Suppressor macrophage treated with lipopolysaccharide for 1 hour (primary cell): ENCODE measurements at places on chromosomes 1 and 21.

DNA sequence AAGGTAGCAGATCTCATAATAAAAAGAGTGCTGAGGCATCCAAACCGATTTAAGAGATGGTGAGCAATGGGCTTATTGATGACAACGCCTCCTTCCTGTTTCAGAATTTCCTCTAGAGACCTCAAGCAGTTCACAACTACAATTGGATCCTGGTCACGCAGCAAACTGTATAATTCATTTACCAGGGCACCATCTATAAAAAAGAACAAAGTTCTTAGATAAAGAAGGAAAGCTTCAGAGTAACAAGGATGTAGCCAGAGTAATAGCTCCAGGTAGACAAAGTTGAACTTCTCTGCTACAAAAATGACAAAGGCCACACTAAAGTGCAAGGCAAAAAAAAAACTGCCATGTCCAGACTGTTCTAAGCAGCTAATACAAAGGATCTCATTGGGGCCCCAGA is 3.4 kb downstream of the AP4B1 start:
- no peak for DNase-seq

GRCh38 chr1:115113766-115114165 is 24.5 kb upstream of the TSPAN2 start:
- peak; percentile 51 for DNase-seq

DNA sequence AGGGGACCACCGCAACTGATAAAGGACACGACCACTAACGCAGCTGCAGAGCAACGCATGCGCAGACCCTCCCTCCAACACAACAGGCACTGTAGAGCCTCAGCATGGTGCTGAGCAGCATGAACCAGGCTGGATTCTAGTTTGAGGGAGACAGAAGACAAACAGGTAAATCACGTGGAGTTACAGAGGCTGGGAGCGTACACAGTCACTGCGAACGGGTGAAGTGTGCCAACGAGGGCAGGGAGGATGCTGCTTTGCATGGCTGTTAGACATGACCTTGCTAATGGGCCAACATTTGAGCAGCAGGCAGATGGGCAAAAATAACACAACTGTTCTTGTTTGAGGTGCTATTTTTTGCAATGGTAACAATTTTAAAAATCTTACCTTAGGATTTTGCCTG is 55.2 kb upstream of the NADK start:
- DNase-seq = no peak

DNA sequence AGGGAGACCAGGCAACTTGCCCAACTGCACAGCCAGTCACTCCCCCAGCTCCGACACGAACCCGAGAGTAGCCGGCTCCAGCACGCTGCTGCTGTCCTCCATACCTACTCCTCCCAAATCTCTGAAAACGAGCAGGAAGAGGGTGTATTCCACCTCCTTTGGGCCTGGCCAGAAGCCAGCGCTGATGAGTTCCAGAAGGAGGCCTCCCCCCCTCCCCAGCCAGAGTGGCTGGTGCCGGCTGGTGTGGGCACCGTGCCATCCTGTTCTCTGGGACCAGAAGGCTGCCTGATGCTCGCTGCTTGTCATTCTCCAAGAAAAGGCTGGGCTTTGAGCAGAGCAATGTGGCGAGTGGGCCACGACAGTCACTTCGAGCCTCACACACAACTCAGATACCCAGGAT is 22.2 kb downstream of the KCNN3 start:
- no peak for DNase-seq

DNA sequence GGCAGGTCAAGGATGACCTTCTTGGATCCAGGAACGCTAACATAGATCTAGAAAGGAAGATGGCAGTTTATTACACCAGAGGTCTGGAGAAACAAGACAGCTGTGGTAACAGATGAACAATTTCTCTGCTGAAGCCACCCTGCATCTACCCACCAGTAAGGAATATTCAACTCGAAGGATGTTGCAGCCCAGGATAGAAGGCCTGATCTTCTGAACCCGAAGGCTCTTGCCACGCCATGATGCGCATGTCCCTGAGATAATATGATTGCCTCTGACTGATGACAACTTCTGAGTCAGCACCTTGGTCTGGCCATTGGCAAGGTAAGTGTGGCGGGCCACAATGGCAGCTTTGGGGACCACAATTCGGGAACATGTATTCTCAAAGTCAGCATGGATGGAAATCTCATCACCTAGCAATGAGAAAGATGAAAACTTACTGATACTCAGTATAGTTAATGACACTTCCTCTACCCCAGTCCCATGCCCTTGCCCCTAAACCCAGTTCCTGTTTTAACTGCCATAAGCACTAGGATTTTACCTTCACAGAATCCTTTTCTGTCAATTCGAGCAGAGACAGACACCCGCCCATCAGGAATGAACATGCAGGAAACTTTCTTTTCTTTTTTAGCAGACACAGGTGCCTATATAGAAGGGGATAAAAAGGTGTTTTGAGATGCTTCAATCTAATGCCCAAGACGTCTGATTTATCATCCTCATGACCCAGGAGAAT is 1.8 kb downstream of the TXNIP start:
- DNase-seq = peak; percentile 47

- no peak for DNase-seq
Measured at GRCh38 chr21:31553926-31554325, 105.6 kb upstream of the SOD1 start.

- DNase-seq = no peak
Measured at GRCh38 chr1:91637539-91637994, 136.9 kb downstream of the CDC7 start.

DNA sequence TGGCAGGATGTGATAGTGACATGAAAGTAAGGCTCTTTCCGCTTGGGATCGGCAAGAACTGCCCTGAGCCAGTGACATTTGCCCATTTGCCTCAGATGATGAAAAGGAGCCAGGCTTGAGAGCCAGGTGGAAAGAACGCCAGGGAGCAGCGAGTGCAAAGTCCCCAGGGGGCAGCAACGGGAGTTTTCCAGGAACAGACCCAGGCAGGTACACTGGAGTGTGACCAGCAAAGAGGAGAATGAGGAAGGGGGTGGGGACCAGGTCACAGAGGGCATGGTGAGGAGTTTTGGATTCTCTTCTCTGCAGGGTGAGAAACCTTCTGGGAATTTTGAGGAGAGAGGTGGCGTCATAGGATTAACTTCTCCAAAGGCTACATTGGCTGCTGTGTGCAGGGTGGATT is 10.8 kb upstream of the ETS2 start:
- no peak for DNase-seq

DNA sequence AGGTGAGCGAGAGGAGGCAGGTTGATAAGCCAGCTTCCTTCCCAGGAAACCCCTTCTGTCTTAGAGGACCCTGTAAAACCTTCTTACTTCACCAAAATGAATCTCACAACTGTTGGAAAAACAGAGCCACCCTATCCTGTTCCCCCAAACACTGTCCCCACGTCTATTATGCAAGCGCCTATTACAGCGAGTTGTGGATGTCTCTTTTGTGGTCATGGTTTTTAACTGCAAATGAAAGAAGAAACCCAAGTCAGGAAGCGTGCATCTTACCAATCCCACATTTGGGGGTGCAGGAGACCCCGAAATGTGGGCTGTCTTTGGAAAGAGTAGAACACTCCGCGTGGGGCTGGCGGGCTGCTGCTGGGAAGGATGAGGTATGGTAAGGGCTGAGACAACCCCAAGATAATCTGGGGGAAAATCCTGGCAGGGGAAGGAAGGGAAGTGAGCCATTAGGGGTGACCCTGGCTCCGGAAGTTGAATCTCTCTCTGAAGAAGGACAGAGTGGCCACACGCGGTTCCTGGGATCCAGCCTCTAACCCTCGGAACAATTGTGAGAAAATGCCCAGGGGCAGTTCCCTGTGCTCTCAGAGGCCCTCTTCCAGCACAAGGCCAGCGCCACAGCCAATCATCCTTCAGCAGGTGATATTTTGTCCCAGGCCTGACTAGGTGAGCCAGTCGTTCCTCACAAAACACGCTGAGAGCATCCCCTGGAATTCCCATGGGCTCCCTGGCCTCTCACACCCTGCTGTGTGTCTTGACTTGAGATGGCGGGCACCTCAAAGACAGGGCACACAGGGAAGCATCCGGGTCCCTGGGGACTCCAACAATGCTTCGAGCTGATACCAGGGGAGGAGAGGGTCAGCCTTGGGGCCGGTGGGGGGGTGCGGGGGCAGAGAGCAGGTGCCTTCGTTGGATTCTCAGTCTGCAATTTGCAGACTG is 168.5 kb upstream of the IRF2BP2 start:
- DNase-seq = peak; percentile 82

DNA sequence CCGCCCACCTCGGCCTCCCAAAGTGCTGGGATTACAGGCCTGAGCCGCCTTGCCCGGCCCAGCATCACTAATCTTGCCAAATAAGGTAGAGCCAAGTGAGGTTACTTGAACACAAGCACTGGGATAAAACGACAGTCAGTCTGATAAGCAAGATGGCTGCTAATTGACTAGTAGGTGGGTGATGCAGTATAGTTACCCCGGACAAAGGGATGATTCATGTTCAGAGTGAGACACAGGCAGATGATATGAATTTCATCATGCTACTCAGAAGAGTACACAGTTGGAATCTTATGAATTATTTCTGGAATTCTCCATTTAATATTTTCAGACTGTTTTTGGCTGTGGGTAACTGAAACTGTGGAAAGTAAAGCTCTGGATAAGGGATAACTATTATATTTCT is 178.4 kb downstream of the USP25 start:
- DNase-seq = no peak
